Occipital lobe (tissue), 3 donors: ENCODE measurements at places on chromosomes 13 and 19.

- peak; percentile 36 for DNase-seq
Measured at GRCh38 chr19:48390188-48391099, 907 bp downstream of the KDELR1 start.

GRCh38 chr19:30046522-30046921 lies 104.5 kb downstream of the URI1 start:
- DNase-seq = no peak

GRCh38 chr13:38998739-38999138 lies 8.1 kb upstream of the STOML3 start:
- DNase-seq = no peak

DNA sequence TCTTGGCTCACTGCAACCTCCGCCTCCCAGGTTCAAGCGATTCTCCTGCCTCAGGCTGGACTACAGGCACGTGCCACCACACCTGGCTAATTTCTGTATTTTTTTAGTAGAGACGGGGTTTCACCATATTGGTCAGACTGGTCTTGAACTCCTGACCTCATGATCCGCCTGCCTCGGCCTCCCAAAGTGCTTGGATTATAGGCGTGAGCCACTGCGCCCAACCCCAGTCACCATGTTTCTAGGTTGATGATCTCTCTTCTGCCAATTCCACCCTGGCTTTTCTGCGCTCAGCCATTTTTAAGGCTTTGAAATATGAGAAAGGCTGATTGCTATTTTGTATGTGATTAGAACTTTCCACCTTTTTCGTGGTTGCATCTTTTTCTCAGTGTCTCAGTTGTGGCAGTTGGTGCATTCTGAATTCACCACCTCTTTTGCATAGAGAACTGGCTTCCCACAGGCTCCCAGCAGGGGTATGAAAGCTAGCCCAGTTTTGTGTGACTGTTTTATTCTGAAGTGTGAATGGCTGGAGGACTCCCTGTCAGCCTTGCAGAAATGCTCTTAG lies 15.5 kb downstream of the CEACAM1 start:
- DNase-seq = no peak

DNA sequence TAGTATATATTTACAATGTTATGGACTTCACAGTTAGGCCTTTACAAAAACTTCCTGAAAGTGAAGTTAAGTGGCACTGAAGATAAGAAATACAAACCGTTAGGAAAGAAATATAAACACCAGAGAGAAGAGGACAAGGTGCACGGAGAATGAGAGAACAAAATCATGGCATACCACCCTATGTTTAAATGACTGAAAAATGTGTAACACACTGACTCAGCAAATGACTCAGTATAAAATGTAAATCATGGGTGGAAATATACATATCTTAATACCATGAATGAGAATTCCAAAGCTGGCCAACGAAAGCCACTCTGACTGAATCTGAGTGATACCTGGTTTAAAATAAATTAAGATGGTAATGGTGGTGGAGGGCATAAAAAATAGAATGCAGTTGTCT lies 260.8 kb downstream of the DNAJC15 start:
- DNase-seq = no peak

- no peak for DNase-seq
Measured at GRCh38 chr19:54178581-54179261, 5.8 kb upstream of the TMC4 start.

- no peak for DNase-seq
Measured at GRCh38 chr19:19461671-19462622, 53.4 kb downstream of the TSSK6 start.

DNA sequence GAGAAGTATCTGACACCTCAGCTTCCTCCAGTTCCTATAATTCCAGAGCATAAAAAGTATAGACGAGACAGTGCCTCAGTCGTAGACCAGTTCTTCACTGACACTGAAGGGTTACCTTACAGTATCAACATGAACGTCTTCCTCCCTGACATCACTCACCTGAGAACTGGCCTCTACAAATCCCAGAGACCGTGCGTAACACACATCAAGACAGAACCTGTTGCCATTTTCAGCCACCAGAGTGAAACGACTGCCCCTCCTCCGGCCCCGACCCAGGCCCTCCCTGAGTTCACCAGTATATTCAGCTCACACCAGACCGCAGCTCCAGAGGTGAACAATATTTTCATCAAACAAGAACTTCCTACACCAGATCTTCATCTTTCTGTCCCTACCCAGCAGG lies 3.1 kb downstream of the KLF5 start:
- no peak for DNase-seq

GRCh38 chr13:98874029-98874397 lies 103.9 kb downstream of the DOCK9 start:
- no peak for DNase-seq

DNA sequence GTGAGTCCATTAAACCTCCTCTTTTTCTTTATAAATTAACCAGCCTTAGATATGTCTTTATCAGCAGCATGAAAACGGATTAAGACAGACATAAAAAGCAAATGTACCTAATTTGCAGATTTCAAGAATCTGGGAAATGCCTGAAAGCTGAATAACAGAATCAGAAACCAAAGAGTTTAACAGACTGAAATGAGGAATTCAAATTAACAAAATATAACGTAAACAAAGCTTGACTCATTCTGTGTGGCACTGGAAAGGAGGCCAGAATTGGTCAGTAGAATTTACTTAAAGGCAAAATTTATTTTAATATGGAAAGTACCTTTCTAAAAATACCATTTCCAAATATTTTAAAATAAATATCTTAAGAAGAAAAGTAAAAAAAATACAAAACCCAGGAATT lies 540.6 kb upstream of the HTR2A start:
- no peak for DNase-seq

GRCh38 chr19:4457654-4458395 lies at the start of gene UBXN6:
Gene UBXN6 (minus strand): TSS chr19:4457794. CDS start chr19:4457697, 97 bp downstream.
- peak; percentile 97 for DNase-seq

DNA sequence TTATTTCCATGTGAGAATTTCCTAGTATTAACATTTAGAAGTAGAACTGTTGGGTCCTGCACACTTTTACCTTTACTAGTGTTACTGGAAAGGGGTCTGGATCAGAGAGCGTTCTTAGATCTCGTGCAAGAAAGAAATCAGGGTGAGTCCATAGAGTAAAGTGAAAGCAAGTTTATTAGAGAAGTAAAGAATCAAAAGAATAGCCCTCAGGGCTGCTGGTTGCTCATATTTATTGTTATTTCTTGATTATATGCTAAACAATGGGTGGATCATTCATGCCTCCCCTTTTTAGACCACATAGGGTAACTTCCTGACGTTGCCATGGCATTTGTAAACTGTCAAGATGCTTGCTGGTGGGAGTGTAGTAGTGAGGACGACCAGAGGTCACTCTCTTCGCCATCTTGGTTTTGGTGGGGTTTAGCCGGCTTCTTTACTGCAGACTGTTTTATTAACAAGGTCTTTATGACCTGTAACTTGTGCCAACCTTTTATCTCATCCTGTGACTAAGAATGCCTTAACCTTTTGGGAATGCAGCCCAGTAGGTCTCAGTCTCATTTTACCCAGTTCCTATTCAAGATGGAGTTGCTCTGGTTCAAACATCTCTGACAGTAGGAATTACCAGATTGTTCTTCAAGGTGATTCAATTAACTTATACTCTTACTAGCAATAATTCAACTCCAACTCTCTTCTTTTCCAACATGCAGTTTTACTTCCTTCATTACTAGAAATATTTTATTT lies 27.4 kb downstream of the NDFIP2 start:
- no peak for DNase-seq

DNA sequence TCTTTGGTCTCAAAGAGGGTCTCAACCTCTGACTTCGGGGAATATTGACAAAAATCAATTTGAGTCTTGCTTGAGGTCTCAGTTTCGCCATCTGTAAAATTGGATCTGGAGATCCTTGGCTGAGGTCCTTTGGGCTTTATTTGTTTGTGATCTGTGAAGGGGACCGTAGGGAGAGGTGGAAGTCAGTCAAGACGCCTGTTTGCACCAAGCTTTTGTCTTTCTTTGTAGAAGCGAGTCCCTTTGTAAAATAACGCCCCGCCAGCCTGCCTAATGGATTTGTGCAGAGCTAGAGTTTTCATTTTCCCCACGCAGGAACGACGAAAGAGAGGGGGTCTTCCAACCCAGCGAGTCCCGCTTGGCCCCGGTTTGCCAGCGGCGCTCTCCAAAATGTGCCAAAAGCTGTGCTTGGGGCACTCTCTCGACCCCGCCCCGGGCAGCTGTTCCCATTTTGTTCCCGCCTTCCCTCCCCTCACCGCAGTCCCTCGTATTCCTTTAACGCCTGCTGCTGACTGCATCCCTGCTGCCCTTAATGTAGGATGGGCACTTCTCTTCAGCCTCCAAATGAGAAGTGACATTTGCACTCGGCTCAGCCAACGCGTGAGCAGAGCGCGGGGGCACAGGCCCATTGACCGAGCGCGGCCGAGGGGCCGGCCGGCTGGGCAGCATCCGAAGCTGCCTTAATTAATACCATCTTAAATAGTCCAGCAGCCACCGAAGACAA lies 13.0 kb downstream of the ZIC5 start:
- no peak for DNase-seq

- DNase-seq = no peak
Measured at GRCh38 chr13:18959229-18959628, 222.4 kb downstream of the TUBA3C start.

DNA sequence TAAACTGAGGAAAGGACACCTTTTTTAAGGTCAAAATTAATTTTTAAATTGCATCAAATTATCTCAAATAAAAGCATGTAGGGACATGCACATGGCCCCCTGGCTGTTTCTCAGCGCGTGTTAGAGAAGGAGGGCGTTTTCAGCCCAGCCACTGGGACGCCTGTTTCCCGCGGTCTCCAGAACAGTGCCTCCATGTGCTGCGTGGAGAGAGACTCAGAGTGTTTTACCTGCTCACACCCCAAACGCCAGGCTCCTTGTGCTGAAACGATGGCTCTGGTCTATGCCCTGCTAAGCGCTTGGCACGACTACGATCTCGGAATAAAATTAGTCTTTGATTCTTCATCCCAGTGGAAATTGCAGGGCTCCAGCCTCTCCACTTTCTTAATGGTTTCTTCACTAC lies 20.0 kb upstream of the SPACA7 start:
- no peak for DNase-seq

DNA sequence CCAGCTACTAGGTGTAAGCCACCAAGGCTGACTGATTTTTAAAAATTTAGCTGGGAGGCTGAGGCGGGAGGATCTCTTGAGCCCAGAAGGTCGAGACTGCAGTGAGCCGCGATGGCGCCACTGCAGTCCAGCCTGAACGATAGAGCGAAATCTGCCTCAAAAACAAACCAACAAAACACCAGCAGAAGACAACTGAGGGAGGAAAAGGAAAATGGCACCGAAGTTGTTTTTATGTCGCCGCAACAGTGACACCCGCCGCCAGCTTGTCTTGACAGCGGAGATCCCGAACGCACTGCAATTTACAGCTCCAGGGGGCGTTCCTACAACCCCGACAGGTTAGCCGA lies 298 bp upstream of the FAM98C start:
- no peak for DNase-seq

GRCh38 chr13:55761986-55762385 lies 1378.7 kb upstream of the PRR20A start:
- DNase-seq = no peak

DNA sequence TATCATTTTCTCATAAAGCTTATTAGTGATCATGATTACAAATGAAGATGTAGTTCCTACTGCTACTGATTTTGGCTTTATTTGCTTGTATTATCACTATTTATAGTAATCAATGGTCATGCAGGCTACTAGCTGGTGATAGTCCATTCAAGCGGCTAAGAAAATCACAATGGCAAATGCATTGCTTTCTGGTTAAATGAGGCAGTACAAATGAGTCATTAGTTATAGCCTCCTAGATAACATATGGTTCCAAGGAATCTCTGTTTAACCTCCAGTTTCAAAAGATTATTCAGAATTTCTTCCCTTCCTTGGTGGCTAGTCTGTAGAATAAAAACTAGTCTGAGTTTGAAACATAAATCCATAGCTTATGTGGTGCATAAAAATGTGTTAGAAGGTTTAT lies 141.3 kb upstream of the HTR2A start:
- DNase-seq = no peak

GRCh38 chr13:47572375-47572774 lies 428.7 kb downstream of the SUCLA2 start:
- DNase-seq = no peak

DNA sequence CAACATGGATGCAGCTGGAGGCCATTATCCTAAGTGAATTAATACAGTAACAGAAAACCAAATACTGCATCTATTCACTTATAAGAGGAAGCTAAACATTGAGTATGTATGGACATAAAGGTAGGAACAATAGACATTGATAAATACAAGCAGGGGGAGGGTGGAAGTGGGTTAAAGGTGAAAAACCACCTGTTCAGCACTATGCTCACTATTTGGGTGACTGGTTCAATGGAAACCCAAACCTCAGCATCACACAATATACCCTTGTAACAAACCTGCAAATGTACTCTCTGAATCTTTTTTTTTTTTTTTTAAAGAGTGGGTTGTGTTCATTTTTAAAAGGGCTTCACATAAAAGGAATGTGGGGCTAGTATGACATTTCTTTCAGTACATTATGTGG lies 26.9 kb upstream of the CPB2 start:
- no peak for DNase-seq

- no peak for DNase-seq
Measured at GRCh38 chr13:51967482-51968446, 43.5 kb downstream of the ATP7B start.

- DNase-seq = no peak
Measured at GRCh38 chr13:53189162-53189561, 160.5 kb downstream of the OLFM4 start.

- DNase-seq = no peak
Measured at GRCh38 chr19:18718846-18719458, 35.5 kb downstream of the CRTC1 start.

DNA sequence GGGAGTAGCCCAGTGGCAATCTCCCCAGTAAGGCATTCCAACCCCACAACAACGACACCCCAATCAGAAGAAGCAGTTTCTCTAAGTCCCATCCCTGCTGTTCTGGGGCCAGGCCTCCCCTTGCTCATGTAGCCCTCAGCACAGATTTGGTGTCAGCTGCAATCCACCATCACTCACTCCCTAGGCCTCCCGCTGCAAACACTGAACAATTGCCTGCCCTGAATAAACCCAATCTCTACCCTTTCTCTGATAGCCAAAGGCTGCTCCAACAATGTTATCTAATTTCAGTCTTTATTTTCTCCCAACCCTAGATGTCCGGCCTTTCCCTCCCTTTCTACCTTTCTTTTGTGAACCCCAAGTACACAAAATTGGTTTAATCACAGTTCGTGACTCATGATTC lies 5.6 kb upstream of the SOX21 start:
- DNase-seq = no peak

DNA sequence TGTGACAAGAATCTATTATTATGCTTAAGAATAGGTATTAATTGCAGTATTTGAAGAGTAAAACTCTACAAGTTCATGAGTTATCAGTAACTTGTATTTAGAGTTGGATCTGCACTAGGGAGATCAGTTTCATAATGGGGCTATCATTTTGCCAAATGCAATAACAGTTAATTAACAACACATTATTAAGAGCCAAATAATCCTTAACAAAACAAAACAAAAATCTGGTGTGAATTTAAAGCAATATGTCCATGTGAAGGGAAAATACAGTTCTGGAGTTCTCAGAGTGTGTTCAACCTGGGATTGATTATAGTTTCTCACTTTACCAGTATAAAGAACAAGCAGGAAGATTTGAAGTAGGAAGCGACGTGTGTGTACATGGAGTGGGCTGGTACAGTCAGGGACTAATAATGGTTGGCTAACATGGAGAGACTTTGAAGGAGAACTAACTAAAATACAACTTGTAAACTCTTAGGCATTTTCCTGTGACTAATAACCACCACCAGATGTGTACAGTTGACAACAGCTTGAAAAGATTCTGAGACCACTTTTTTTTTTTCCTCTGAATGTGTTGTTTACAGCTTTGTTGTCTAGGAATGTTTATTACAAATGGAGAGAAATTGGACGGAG lies 58.5 kb downstream of the POSTN start:
- DNase-seq = no peak
